PC-3 (cell line): ENCODE measurements at places on chromosomes 12 and 14. TPM values are rescaled to one million over a fixed set of nuclear protein-coding genes. Genes with fewer than 3 reads are reported as not detected.

DNA sequence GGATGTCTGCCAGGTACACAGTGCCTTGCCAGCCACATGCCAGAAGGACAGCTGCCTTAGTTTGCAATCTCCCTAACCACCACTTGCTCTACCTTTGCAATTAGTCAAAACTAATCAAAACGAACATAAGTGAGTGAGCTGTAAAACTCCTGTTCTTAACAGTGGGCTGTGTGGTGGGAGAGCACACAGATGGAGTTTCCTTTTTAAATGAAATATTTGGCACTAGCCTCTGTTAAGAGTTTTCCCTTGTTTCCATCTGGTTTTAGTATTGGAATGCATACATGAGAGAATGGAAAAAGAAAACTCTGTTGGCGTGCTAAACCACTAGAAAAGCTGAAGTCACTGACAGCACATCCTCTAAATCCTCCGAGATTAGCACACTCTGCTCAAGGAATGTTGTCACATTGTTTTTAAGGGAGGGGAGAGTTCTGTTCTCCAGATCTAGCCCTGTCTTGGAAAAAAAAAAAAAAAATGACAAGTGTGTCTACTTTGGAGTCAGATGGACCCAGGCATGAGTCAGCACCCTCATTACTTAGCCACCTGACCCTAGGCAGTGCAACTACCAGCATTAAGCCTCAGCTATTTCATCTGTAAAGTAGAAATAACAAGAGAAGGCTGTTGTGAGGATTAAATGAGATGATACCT, 83.9 kb downstream of the STXBP6 start:
- no peak for DNase-seq

GRCh38 chr14:94764573-94764972, 5.3 kb downstream of the GSC start:
- no peak for DNase-seq

DNA sequence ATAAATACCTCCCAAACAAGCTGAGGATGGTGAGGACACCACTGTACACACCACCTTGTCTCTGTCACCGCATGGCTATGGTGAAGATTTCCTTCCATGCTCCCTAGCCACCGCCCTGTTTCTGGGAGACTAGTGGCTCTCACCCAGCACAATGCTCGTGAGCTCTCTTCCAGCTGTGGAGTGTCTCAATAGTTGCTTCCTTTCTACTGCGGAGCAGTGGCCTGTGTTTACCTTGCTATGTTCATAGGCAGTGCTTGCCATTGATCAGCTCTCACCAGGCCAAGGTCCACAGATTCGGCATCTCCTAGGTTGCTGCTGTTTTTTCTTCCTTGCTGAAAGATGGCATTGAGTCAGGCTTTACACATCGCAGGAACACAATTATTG, 313.6 kb upstream of the RTL1 start:
- DNase-seq = no peak

Gene GCN1
- 254 and 334 TPM in 2 replicates for total RNA-seq

GRCh38 chr12:6829536-6830220, 1.5 kb downstream of the P3H3 start:
- no peak for DNase-seq

DNA sequence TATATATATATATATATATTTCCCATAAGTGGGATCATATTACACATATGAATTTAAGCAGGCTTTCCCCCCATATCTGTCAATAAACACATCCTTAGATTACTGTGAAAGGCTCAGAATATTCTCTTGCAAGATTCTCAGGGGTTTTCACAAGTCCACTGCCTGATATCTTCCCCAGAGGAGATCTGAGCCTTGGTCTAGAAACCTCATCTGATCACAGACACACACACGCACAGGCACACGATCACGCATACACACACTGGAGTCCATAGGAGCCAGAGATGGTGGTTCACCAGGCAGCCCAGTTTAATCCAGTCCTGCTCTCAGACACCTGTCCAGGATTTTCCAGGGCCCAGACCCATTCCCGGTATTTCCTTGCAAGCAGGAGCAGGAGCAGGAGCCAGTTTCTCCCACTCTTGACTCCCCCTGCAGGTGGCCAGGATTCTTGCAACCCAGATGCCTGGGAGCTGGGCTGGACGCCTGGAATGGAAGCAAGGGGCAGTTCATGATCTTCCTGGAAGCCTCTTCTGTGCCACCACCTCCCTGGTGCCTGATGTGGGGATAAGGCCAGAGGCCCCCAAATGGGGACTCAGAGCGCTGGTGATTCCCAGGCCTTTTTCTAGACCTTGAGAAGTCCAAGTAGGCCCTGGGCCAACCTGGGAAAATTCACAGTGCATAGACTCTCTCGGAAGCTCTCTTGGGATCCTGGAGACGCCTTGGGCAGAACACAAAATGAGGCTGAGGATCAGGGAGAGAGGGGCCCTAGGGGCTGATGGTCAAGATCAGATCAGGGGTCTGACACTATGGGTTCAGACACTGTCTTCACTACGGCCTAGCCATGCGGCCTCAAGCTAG, 16.5 kb upstream of the KRT78 start:
- peak; percentile 87 for DNase-seq

- no peak for DNase-seq
Observed at GRCh38 chr12:2836574-2836973, 1.7 kb upstream of the NRIP2 start.

Gene CYP46A1
- 0.52 and 1.2 TPM in 2 replicates for total RNA-seq

GRCh38 chr12:119385659-119386058, 51.1 kb downstream of the CCDC60 start:
- no peak for DNase-seq

GRCh38 chr12:40103043-40103442, 2.8 kb downstream of the SLC2A13 start:
- DNase-seq = no peak

- no peak for DNase-seq
Observed at GRCh38 chr14:81485372-81485771, 48.3 kb downstream of the SEL1L start.

Gene RNASE7
- total RNA-seq = not detected in 2 replicates

Gene CHST11
- 53.5 and 56.7 TPM in 2 replicates for total RNA-seq

Gene RNASE3
- not detected in 2 replicates for total RNA-seq
